ENCODE measurements at places on chromosomes 16 and 17.
A peak's percentile ranks its signal among the peaks of the same experiment; 100 is the strongest.

DNA sequence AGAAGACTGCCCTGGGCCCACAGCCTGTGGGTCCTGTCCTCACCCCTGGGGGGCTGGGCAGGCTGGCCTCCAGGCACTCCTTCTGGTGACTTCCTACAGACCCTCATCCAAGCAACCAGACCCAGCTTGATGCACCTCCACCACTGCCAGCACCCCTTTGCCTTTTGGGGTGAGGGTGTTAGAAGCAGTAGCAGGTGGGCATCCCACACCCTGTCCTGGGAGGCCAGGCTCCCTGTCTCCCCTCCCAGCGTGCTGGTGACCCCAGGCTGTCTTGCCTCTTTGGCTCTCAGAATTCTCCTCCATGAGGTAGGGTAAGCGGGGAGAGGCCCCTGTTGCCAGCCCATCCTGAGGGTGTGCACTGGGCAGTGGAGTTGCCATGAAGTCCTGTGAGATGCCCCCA lies 33.4 kb downstream of the B9D1 start:
- no peak for DNase-seq
- no peaks in the 10 kb centered on the region for H3K4me1 ChIP-seq
- peaks cover 27% of the 10 kb centered on the region for H3K36me3 ChIP-seq
- no peak overlapping the region for H3K27ac ChIP-seq
- H3K27me3 ChIP-seq, result no peaks in the 10 kb centered on the region

DNA sequence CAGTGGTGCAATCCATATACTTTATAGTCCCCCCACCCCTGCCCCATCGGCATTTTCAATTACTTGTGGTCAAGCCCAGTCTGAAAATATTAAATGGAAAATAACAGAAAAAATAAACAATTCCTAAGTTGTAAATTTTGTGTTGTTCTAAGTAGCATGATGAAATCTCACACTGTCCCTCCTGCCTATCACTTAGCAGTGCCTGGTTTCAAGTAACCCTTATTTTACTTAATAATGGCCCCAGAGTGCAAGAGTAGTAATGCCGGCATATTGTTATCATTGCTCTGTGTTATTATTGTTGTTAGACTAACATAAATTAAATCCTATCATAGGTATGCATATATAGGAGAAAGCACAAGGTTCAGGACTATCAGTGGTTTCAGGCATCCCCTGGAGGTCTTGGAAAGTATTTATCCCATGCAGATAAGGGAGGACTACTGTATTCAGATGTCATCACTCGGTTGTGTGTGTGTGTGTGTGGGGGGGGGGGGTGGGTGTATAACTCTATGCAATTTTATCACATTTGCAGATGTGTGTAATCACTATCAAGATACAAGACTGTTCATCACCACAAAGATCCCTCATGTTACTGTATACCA lies 9.3 kb downstream of the UBE2G1 start:
- peaks cover 5% of the 10 kb centered on the region for H3K4me1 ChIP-seq
- no peak overlapping the region for H3K4me3 ChIP-seq
- no peak for DNase-seq
- H3K27ac ChIP-seq, result no peak overlapping the region
- H3K36me3 ChIP-seq, result peaks cover 1% of the 10 kb centered on the region

DNA sequence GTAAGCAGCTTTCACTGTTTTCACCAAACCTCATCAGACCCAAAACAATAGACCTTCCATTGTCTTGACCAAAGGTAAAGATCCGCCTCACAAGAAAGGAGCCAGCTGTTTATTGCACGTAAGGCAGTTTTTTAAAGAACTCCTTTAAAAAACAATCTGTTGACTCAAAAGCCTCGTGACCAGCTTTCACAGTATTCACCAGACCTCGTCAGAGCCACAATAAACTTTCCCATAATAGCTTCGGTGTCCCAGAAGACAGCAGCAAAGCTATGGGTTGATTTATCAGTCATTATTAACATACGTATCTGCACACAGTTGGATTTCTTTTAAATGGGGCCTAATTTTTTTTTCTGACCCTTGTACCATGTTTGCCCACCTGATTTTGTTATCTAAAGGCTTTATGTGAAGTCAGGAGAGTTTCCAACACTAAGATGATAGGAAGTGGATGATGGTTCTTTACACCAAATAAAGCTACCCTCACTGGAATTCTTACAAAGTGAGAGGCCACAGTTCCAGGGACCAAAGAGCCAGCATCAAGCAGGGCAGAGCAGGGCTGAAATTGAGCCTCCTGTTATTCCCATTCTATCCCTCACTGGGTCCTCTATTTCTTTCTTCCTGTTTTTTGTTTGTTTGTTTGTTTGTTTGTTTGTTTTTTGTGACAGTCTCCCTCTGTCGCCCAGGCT lies 17.6 kb upstream of the HELZ start:
- no peak overlapping the region for H3K4me3 ChIP-seq
- no peak for DNase-seq
- no peaks in the 10 kb centered on the region for H3K27me3 ChIP-seq
- H3K36me3 ChIP-seq, result no peaks in the 10 kb centered on the region
- peaks cover 8% of the 10 kb centered on the region for H3K4me1 ChIP-seq
- no peak overlapping the region for H3K27ac ChIP-seq

- H3K4me1 ChIP-seq, result peaks cover 27% of the 10 kb centered on the region
- H3K4me3 ChIP-seq, result no peak overlapping the region
- H3K27ac ChIP-seq, result no peak overlapping the region
- peaks cover 1% of the 10 kb centered on the region for H3K36me3 ChIP-seq
- DNase-seq, result no peak
Observed at GRCh38 chr17:68732301-68732749, 131.2 kb upstream of the FAM20A start.

DNA sequence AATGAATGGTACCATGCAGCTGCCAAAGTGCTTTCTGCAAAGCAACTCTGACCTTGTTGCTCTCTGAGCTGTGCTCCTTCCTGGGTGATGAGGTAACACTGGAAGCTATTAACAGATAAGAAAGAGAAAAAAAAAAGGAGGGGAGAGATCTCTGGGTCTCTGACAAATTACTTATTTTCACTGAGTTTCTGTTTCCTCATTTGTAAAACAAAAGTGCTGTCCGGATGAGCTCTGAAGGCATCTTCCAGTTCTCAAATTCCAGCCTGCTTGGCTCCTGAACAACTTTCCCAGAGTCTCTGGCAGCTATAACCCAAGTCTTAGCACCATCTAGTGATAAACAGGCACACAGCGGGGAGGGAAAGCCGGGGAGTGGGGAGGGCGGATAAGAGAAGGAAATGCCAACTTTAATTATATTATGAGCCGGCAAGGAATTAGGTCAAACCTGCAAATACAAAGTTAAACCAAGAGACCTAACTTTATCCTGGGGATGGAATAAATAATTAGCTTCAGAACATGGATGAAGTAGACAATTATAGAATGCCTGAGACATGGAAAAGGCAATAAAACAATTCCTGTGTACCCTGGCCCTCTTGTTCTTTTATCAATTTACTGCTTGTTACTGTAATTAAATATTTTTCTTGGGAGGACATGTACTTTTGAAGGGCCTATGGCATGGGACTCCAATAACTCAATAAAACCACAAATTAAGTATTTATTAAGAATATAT lies 61.3 kb upstream of the KIFC3 start:
- no peak for DNase-seq
- H3K27me3 ChIP-seq, result peaks cover 31% of the 10 kb centered on the region
- no peaks in the 10 kb centered on the region for H3K36me3 ChIP-seq

GRCh38 chr17:61463316-61464129 lies 11.3 kb downstream of the TBX4 start:
- peaks cover 24% of the 10 kb centered on the region for H3K4me1 ChIP-seq
- no peak for DNase-seq
- no peaks in the 10 kb centered on the region for H3K36me3 ChIP-seq
- peaks cover 83% of the 10 kb centered on the region for H3K27me3 ChIP-seq
- H3K27ac ChIP-seq, result no peak overlapping the region
- no peak overlapping the region for H3K4me3 ChIP-seq

DNA sequence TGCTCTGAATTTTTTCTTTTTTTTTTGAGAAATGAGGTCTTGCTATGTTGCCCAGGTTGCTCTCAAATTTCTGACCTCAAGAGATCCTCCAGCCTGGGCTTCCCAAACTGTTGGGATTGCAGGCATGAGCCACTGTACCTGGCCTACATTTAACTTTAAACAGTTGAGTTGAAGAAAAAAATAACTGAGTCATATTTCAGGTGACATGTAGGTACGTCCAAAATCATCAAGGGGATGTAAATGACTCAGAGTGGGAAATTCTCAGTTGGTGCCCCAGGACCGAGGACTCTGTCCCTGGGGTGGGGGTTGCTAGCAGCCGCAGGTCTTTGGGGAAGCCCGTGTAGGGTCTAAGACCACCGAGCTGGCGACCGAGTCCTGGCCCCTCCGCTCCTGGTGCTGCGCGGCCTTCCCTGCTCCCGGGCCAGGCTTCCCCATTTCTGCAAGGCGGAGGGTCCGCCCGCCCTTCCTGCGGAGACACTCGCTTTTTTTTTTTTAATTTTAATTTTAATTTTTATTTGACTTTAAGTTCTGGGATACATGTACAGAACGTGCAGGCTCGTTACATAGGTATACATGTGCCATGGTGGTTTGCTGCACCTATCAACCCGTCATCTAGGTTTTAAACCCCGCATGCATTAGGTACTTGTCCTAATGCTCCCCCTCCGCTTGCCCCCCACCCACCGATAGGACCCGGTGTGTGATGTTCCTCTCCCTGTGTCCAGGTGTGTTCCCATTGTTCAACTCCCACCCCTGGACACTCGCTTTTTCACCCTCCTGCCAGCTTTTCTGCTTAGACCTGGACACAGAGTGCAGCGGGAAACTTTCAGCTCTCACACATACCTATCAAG lies 12.7 kb upstream of the N4BP1 start:
- H3K36me3 ChIP-seq, result no peaks in the 10 kb centered on the region
- H3K27me3 ChIP-seq, result peaks cover 2% of the 10 kb centered on the region
- peak overlapping the region; percentile 67 for H3K4me3 ChIP-seq

GRCh38 chr16:49489686-49490320 lies 116.2 kb downstream of the C16orf78 start:
- H3K27ac ChIP-seq, result no peak overlapping the region
- no peak overlapping the region for H3K4me3 ChIP-seq
- no peak for DNase-seq
- H3K27me3 ChIP-seq, result no peaks in the 10 kb centered on the region
- no peaks in the 10 kb centered on the region for H3K4me1 ChIP-seq

GRCh38 chr16:10858203-10858602 lies 18.8 kb upstream of the CIITA start:
- no peak overlapping the region for H3K4me3 ChIP-seq
- no peak for DNase-seq
- H3K27ac ChIP-seq, result no peak overlapping the region
- H3K4me1 ChIP-seq, result no peaks in the 10 kb centered on the region
